Thymus (tissue), 14 donors: ENCODE measurements at places on chromosomes 1 and 21.

- DNase-seq: no peak
Observed at GRCh38 chr1:230622151-230622550, 20.1 kb upstream of the COG2 start.

DNA sequence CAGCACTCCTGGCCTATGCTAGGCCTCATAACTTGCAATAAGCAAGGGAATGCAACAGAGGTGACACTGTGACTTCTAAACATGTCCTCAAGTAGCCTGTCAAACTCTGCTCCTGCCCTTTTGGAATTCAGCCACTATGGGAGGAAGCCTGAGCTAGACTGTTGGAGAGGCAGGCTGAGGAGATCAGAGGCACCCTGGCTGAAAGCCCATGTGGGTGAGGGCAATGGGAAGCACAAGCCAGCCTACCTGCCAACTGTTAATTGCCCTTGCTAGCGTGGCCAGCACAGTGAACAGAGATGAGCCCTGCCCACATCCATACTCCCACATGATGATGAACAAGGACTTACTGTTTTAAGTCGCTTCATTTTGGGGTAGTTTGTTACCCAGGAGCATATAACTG lies 17.7 kb downstream of the GNB1 start:
- DNase-seq: no peak

DNA sequence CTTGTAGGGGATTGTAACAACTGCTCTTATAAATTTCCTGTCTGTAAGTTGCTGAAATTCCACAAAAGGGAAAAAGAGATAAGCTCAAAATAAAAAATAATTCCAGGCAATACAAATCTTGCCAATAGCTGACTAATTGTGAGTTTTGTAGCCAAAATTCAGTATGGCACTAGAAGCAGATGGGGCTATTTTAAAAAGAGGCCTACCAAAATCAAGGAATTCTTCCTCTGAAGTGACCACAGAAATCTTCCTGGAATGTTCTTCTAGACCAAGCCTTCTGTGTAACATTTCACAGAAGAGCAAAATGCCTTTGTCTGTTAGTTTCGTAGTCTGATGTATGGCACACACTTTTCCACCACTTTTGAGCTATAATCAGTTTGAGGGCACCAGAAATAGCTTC lies 127.6 kb downstream of the CYYR1 start:
- DNase-seq: no peak

DNA sequence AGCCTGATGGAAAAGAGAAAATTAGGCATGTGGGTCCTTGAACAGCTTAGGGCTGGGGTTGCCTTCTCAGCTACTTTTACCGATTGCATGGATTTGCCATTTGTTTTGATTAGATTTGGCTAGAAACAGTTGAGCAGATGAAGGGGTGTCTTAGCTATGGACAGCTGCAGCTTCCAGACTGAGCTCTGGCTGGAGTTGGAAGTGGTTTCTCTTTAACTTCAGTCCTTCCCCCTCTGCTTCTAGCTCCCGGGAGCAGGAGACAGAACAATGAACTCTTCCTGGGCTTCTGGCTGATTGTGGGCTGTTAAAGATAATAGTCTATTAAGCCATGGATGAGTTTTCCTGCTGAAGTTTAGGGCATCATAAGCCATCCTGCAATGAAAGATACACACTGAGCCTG lies 50.7 kb downstream of the UBE2T start:
- DNase-seq: no peak

DNA sequence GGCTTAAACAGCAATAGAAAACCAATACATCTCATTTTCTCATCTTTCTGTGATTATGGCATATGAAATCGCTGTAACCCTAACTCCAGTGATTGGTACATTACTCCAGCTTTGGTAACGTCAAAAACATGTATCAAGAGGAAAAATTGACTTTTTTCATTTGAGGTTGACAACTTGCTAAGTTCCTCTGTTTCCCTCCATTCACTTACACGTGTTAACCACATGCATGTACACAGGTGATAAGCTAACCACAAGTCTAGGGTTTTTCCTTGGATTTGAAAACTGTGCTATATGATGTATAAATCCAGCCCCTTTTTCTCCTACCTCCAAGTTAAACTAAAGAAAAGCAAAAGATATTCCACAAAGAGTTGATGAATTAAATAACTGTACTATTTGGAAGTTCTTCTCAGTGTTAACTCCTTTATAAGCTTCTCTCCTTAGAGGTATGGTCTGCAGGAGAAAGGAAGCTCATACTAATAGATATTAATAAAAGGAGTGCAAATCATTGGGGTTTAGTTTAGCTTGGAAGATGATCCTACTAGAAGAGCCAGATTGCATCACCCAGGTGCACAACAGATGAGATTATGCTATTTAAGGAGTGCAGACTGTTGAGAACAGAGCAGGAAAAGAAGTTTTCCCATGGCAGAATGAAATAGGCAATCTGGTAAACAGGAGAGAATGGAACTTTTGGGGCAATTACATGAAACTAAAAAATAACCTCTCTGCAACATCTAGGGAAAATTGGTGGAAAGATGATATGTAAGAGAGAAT lies 277.9 kb downstream of the GRIK1 start:
- DNase-seq: no peak

DNA sequence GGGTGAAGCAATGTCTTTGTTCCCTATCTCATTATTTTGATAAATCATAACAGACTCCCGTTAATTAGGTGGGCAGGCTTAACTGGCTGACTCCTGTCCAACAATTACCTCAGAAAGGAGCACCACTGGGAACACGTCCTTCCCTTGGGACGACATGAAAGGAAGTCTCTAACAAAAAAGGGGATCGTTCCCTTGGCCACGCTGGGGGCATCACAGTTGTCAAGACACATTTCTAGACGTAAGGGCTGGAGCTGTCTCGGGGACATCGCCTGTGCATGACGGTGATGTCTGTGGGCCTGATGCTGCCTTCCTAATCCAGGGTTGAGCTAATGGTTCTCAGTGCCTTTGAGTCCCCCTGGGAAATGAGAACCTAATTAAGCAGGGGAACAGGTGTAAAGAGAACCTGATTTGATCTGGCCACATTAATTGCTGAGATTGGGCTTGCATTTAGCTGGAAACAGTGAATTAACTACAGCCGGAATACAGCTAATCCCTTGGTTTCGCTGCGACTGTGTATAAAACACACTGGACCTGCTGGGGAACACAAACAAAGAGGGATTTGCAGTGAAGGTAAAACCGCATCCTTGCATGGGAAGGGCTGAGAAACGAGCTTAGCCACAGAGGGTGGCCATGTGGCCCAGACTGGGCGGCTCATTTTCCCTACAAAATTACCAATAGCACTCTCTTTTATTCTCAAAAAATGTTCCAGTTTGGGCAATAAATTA lies 111.8 kb downstream of the MRPS6 start:
- no peak for DNase-seq
